Activated CD4-positive, alpha-beta T cell treated with anti-CD3 and anti-CD28 coated beads for 1 hour (primary cell): ENCODE measurements at places on chromosomes 2 and 18.

GRCh38 chr2:219041252-219041651, at the start of gene CFAP65:
CFAP65 (minus strand) TSS chr2:219041516; CDS start chr2:219039048, 2,468 bp downstream.
- DNase-seq, result no peak

DNA sequence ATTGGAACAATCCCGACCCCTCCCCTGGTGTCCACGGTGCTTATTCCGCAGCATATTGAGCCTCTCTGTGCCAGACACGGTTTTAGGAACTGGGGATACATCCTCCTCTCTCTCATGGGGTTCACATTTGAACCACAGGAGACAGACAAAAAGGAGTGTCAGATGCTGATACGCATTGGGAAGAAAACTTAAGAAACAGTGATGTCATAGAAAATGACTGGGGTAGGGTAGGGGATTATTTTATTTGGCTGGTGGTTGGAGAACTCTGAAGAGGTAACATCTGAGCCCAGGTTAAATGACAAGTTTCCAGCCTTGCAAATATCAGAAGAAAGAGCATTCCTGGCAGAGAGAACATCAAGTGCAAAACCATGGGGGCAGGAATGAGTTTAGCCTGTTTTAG, 344.5 kb downstream of the DPP10 start:
- DNase-seq, result no peak

GRCh38 chr2:78568782-78569373, 456.6 kb upstream of the REG3G start:
- DNase-seq, result no peak

DNA sequence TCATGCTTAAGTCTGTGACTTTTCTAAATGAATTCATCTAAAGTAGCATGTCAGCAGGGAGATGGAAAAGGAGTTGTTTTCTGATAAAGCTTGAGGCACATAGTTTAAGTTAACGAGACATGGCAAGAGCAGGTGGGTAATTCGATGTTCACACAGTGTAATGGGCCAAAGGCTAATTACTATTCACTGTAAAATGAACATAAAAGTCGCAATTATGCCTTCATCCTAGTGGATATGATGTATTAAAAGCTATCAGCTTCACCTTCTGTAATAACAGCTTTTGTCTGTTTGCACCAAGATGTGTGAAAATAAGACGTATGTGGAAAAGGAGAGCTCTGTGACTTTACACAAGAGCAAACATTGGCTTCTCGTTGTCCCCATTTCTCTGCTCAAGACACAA, 94.2 kb upstream of the CDH20 start:
- DNase-seq, result no peak

DNA sequence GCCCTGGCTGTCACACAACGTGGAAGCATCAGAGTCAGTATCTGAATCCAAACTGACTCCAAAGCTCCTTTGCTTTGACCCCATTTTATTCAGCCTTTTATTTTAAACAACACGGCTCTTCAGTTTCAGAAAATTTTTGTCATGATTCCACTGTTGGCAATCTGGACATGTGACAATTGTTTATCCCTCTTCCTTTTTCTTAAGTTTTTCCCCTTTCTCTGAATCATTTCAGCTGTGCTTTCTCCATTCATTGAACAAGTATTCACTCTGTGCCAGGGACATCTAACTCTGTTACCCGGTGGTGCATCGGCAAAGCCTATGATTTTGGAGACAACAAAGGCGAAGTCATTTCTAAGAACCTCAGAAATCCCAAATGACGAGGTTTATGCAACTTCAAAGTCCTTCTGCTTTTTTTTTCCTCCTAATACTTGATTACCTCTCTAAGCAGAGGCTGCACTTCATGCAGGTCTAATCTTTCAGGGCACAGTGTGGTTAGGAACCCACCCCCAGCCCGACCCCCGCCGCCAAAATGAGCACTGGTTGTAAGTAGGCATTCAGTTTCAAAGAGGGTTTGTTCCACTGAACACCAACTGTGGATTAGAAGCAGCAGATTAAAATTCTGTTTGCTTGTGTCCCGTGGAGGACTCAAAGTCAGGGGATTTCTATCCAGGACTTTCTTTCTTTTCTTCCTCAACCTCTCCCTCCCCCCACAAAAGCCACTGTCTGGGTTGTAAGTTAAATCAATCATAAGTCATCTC, 18.6 kb downstream of the ST6GAL2 start:
- DNase-seq, result no peak

DNA sequence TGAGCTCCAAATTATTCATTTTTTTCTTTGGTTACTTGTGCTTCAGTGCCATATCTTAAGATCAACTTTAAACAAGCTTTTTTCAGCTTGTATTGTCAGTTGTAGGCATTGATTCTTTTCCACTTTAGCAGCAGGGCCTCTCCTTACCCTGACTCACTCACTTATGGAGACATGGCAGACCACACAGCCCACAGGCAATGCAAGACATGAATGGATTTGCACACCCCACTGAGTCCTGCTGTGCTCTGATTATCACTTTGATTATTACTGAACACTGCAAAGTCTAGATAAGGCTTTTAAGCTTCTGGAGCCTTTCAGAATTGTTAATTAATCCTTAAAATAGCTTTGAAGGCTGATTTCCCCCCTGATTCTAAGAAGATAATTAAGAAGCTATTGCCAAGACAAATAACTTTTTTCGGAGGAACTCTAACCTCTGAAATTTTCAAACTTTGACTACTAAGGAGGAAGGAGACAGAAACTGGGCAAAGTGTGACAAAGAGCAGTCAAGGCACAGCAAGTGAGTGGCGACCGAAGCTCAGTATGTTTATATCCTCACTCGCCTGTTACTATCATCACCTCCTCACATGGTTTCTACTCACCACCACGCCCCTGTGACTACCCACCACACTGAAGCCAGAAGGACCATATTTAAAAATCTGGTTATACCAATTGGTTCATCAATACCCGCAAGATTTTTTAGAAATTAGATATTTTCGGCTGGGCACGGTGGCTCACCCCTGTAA, 43.3 kb downstream of the CACNB4 start:
- no peak for DNase-seq
